Hematopoietic multipotent progenitor cell (in vitro differentiated cells): ENCODE measurements at places on chromosomes 2 and 18.

- no peak for DNase-seq
Observed at GRCh38 chr18:37666991-37667390, 101.4 kb upstream of the CELF4 start.

DNA sequence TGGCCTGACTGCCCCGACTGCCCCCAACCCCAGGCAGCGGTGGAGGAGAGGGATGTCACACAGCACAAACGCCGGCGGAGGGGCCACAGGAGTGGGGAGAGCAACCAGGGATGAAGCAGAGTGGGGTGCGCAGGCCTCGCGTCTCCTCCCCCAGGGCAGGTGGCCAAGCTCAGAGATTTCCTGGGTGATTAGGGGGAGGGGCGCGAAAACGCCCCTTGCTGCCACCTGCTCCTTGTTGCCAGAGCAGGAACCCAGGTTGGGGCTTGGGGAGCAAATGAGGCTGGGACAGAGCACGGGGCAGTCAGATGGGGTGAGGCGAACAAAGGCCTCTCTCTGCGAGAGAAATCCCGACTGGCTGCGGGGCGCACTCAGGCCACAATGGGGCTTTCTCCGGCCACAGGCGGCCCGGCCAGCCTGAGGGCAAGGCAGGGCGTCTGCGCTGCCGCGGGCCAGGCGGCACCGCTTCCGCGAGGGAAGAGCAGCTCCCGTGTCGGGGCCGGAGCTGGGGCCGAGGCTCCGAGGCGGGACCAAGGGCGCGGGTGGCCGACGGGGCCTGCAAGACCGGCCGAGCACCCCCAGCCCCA, 11.5 kb downstream of the TEX44 start:
- no peak for DNase-seq

DNA sequence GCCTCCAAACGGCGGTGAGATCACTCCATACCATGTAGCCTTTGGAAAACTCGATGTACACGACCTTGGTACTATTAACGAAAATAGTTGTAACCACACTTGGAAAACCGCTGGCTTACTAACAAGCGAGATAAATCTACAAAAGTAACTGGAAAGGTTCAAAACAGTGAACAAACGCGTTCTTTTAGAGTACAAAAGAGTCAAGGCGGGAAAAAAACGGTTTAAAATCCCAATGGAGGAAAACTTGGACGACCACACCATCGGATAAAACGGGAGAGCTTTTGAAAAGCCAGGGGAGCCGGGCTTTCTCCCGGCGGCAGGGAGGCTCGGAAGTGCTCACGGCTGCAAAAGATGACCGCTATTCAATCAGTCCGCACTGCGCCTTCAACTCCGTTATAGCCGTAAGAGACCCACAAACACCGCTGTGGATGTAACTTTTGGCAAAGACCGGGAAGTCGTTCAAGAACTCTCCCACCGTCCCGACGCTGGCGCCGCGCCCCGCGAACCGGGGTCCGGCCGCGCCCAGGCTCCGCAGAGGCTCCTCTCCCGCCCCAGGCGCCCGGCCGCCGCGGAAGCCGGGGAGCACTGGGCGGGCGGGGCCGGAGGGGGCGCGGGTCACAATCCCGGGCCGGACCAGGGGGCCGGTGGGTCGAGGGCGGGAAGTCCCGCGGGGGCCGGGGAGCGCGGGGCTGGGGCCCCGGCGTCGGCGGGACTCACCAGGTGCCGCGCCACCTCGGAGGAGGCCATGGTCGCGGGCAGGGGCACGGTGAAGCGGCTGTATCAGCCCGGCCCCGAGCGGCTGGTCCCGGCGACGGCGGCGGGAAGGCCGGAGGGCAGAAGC, 465 bp downstream of the SEPTIN10 start:
- DNase-seq = no peak

- DNase-seq = no peak
Observed at GRCh38 chr18:32243358-32243757, 53.5 kb downstream of the MEP1B start.

- no peak for DNase-seq
Observed at GRCh38 chr2:77009307-77009706, 512.9 kb downstream of the LRRTM4 start.

- no peak for DNase-seq
Observed at GRCh38 chr2:84847326-84848050, 33.4 kb downstream of the TRABD2A start.

GRCh38 chr2:107591561-107592279, 235.0 kb upstream of the RGPD4 start:
- DNase-seq = no peak

DNA sequence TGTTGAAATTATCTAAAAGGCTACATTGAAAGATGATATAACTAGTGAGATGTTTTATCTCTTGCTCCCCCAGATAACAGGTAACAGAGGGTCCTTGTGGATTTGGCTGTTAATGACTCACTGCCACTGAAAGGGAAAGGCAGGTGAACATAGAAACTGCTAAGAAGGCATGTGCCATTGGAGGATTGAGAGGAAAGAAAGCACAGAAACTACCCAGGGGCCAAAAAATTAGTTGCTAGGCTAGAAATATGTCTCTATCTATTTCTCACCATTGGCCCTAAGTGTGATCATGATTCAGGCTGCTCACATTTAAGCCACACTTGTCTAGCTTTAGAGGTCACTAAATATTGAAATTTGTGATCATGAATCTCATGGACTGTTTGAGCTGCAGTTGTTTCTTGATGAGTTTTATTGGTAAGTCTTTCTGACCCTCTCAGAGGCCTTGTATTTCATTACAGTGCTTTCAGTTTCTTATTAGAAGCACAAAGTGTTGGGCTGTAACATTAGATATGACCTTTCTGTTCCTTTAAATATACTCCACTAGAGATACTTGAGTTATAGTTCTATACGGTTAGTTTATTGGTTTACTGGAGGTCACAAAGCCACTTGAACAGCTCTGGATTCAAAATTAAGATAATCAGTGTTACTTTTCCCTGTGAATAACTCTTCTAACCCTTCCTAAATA, 26.2 kb downstream of the NAB1 start:
- no peak for DNase-seq

GRCh38 chr2:829047-829446, 121.6 kb upstream of the SNTG2 start:
- DNase-seq = no peak

DNA sequence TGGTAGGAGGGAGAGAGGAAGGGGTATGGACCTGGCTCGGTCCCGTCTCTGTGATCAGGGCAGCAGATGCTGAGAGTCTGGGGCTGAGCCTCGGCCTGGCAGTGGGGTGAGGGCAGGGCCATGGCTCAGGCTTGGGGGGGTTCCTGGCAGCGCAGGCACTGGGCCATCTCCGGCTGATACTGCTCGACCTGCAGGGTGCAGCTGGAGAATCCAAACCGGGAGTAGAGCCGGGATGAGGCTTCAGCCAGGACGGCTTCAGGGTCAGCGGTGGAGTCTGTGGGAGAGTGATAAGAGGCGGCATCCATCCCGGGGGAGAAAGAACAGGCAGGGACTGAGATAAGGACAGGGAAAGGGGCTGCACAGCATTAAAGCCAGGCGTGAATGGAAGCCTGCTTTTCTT, 7.7 kb downstream of the SLC30A3 start:
- no peak for DNase-seq

DNA sequence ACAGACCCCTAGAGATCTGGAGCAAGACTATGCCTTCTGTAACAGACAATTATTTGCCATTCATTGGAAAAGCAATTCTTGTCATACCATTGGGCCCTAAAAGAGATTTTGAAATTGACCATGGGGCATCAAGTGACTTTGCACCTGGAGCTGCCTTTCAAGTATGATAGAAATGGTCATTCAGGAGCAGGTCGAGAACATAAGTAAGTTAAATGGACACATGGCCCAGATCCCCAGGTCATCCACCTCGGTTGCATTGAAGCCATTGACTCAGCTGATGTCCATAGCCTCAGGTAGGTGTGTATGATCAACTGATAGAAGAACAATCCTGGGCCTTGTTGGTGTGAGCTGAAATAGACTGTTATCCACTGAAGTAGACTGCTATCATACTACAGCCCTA, 19.3 kb downstream of the CHCHD5 start:
- no peak for DNase-seq

GRCh38 chr18:54835944-54836343, 7.7 kb downstream of the RAB27B start:
- DNase-seq = peak; percentile 79

DNA sequence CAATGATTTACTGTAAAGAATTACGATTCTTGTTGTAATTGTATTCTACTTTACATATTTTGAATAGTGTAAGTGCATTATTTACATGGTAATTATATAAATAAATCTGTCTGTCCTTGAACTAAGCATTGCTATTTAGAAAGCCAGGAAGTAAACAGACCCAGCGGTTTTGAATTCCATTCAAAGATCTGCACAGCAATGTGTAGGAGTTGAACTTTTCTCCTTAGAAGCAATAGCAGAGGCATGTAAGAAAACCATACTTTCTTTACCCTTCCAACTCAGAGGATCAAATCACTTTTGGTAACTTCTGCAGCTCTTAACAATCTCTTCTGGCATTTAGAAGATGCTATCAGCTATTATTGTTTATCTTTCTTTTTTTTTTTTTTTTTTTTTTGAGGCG, 109.2 kb upstream of the VRK2 start:
- no peak for DNase-seq

GRCh38 chr18:48590678-48591077, 51.8 kb downstream of the CTIF start:
- no peak for DNase-seq

- no peak for DNase-seq
Observed at GRCh38 chr2:205807758-205808157, 125.5 kb downstream of the NRP2 start.

DNA sequence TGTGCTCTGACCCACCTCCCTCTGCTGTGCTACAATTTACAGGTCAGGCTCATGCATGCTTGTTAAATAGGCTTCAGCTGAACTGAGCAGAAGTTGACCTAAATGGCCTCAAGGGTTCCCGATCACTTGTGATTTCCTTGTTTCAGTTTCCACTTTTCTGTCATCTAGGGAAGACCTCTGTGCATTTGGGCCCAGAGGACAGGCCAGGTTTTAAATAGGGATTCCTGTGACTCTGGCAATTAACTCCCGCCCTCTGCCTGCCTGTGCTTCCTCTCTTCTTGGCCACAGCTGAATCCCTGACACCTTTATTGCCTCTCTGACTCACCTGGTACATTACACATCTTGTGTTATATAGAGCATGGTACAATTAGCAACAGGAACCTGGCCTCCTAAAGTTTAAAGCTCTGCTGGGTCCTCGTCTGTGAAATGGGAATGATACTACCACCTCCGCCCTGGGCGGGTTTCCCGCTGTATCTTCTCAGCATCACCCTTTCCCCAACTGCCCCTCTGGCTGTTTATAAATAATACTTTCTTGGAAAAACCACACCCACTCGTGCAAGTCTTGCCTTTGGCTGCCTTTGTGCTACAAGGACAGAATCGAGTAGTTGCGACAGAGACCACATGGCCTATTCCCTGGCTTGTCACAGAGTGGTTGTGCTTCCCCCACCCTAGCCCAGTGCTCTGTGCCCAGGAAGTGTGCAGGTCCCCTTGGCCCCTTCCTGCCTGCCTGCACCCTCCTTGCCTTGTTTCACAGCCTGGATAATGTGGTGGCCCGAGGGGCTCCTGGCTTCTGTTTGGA, 7.9 kb downstream of the CABLES1 start:
- DNase-seq = no peak

DNA sequence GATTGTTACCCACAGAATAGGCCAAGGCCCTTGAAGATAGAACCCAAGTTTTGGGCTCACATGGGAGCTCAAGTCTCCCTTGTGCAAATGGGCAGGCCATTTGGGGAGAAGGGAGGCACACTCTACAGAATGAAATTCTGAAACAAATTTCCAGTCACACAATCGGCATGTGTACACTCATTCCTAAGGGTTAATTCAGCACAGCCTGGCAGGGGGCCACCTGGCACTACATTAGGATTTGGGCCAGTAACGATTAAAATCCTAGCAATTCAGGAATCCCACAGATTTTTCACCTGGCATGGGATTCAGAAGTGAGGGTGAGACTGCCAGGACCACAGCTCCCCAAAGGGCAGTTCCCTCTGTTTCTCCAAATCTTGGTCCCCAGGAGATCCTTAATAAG, 46.4 kb downstream of the BMP10 start:
- DNase-seq = no peak

DNA sequence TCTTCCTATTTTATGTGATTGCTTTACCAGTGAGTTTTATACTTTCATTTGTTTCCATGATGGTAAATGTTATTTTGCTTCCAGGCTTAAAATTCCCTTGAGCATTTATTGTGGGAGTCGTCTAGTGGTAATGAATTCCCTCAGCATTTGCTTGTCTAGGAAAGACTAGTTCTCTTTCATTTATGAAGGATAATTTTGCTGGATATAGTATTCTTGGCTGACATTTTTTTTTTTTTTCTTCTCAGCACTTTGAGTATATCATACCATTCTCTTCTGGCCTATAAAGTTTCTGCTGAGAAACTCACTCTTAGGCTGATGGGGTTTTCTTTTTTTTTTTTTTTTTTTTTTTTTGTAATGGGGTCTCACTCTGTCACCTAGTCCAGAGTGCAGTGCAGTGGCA, 99.1 kb downstream of the EDAR start:
- no peak for DNase-seq

DNA sequence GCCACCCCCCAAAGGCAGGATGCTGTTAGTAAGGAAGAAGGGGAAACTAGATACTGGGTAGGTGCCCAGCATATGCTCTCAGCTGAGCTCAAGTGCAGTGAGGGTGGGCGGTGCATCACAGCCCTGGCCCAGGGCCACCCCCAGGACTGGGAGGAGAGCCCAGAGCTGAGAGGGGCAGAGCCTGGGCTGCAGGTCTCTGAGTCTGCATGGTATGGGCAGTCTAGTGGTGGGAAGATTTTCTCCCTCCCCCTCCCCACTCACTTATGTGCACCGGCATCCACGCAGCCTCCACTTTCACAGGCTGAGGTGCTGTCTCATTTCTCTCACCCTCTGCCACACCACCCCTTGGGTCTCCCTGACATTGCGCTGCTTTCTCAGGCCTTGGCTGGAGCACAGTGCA, 48.5 kb upstream of the CAB39 start:
- DNase-seq = no peak

GRCh38 chr2:235841863-235842262, 326.3 kb downstream of the GBX2 start:
- no peak for DNase-seq

- DNase-seq = no peak
Observed at GRCh38 chr2:162232671-162233070, 10.6 kb downstream of the FAP start.

DNA sequence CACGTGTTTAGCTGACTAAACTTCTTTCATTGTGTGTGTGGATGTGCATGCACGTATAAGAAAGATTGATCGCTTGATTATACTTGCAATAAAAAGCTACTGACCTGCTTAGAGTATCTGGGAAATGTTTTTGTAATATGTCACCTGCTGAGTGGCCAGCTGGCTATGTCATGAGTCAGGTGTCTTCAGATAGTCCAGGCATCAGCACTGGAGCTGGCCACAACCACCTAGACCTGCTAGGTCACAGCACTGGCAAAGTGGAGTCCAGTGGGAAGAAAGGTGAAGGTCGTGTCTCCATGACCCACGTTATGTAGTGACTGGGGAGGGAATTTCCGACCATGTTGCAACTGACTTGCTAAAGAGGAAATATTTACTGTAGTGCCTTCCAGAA, 147.0 kb downstream of the ESCO1 start:
- no peak for DNase-seq

GRCh38 chr2:190129421-190130199, 67.1 kb upstream of the MSTN start:
- DNase-seq = no peak
